Activated CD4-positive, alpha-beta T cell treated with anti-CD3 and anti-CD28 coated beads, Interleukin-2, amount 10 ng/mL, durations not matched to agents 24 days and 14 days (primary cell): ENCODE measurements at places on chromosomes 7 and 10.

GRCh38 chr10:1178506-1178905, 122.3 kb downstream of the WDR37 start:
- no peak for DNase-seq

DNA sequence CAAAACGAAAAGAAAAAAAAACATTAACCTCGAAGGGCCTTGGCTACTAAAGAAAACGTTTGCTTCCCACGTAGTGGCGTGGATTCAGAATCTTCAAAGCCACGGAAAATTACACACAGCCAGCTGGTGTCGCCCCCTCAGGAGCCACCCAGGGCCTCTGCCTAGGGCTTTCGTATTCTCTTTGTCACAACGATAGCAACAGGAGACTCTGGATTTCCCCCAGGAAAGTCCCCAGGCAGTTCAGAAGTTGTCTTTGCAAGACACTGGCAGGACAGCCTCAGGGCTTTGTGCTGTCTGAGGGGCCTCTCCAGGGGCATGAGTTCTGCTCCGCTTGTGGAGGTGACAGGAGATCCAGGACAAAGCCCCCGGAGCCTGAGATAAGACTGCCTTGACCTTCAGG, 150.2 kb upstream of the INSYN2A start:
- DNase-seq, result peak; percentile 58

- no peak for DNase-seq
These were observed 939.7 kb downstream of the KCNMA1 start for GRCh38 chr10:76697923-76698322.

DNA sequence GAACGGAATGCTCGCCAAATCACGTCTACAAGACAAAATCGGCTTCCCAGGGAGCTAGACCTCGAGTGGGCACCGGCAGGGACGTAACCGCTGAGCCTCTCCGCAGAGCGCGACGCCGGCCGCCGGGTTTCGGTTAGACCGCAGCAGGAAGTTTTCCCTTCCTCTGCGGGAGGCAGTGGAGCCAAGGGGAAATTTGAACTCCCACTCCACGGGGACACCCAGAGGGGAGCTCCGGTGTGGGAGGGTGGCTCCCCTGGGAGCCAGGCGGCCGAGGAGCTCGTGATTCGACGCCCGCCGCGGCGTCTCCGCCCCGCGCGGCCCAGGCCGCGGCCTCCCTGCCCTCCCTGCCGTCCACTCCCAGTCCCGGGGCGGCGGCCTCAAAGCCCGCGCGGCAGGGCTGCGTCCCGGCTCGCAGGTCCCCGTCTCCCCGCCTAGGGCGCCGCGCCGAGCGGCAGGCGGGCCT, 426 bp downstream of the SYPL1 start:
- peak; percentile 88 for DNase-seq
